WERI-Rb-1 (cell line): ENCODE measurements at places on chromosomes 7 and 10.
A peak's percentile ranks its signal among the peaks of the same experiment; 100 is the strongest.

DNA sequence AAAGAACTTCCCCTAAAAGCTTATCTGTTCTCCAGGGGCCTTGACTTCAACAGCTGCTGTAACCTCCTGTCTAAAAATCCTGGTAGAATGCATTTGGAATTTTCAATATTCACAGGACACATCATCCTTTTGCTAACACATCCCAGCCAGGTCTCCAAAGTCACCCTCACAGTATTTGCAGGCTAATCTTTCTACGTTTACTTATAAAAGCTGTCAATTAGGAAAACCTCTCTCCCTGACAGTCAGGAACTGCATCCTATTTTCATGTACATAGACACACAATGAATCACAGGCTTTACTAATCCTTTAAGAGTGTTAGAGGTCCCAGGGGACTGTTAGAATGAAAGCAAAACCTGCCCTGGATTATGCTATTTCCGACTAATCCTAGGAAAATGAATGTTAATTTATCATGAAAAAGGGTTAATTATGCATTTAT is 102.2 kb downstream of the GFRA1 start:
- DNase-seq: peak; percentile 39

- peak; percentile 67 for DNase-seq
These were observed 76.1 kb upstream of the CPXM2 start for GRCh38 chr10:123967626-123968243.

DNA sequence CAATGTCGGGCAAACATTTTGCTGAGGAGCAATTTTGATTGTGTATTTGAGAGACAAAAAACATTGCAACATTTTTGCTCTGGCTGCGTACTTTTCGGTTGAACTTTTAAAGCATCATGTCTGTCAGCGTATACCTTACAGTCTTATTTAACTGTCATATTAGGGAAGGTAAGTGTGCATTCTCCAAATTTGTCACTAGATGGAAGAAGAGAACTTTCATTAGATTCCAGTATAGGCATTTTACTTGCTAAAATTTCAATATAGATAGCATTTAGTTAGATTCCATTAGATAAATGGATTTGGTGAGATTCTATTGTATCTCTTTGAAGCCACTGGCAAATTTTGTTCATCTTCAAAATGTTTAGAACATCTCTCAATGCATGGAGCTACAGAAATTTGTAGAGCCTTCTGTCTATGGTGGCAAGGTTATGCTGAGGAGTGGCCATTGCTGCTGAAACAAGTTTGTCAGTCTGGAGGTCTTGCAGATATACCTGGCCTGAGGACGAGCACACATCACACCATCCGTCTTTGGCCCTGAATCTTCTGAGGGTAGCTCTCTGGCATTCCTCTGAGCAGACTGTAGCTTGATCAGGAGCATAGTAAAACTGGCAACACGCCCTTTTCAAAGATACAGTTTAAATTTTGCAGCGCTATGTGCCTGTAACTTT is 437.5 kb upstream of the MBL2 start:
- no peak for DNase-seq

GRCh38 chr7:23918856-23919255 is 208.8 kb downstream of the STK31 start:
- DNase-seq: no peak

DNA sequence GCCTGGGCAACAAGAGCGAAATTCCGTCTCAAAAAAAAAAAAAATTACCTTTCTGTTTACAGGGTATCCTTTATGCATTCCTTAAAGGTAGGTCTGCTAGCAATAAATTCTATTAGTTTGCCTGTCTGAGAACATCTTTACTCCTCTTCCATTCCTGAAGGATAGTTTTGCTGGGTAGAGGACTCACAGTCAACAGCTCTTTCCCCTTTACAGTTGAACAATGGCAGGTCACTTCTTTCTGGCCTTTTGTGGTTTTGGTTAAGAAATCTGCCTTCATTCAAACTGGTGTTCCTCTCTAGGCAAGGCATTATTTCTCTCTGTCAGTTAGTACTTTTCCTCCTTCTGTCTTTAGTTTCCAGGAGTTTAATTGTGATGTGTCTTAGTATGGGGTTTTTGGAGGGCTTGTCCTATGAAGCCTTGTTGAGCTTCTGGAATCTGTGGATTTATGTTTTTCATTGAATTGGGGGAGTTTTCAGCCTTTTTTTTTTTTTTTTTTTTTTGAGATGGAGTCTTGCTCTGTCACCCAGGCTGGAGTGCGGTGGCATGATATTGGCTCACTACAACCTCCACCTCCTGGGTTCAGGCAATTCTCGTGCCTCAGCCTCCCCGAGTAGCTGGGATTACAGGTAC is 4.8 kb upstream of the DNAAF5 start:
- no peak for DNase-seq

GRCh38 chr10:112434988-112435619 is 11.6 kb downstream of the ZDHHC6 start:
- DNase-seq: no peak

GRCh38 chr7:151119902-151120301 is 33.6 kb downstream of the AGAP3 start:
- no peak for DNase-seq

DNA sequence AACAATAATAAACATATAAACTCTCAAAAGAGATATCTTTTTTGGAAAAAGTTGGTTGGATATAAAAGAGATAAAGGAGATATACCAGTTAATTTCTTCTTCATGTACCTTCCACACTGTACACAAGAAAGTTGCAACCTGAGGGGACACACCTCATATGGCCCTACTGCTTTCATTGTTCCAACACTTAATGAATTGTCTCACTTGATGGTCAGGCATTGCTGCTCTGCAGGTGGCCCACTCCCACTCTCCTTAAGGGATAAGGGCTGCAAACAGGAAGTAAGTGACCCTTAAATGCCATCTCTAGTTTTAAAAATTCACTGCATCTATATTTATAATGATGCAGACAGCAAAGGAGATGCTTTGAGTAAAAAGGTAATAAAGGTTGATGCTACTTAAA is 152.3 kb downstream of the BTAF1 start:
- DNase-seq: no peak

DNA sequence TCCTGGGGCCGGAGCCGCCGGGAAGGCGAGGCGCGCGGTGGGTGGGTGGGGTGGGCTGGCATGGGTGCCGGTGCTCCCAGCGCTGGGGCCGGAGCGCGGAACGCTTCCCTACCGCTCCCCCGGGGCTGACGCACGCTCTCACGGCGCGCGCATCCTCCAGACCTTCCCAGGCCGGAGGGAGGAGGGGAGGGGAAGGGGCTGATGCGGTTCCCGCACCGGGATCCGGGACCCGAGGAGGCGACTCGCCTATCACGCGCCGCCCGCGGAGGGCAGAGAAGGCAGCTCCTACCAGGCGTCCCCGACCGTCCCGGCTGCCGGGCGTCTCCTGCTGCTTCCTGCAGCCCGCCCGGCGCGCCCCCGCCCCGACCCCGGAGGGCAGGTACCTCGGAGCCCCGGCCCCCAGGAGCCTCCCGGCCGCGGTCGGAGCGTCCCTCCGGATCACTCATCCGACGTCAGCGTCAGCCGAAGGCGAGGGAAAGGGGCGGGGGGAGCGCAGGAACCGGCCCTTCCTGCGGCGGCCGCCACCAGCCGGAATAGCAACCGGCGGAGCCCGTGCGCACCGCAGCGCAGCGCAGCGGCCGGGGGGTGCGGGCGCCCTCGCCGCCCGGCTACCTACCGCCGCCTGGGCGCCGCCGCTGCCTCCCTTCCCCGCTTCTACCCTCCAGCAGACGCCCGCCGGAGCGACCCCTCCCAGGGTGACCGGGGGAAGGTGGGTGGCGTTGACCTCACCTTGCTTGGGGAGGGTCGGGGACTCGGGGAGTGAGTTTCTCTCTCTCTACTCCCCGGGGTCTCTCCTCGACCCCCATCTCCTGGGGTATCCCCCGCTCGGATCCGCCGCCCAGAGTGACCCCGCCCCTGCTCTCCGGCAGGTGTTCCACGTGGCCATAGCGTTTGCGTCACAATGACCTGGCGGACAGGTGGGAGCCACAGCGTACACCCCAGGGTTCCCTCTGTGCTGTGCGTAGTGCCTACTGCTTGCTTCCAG is at the start of gene ICA1:
TSS of gene ICA1 (minus strand) at position 457 of the 985 bp plus-strand sequence. CDS start 26,241 bp downstream, outside the sequence.
- DNase-seq: peak; percentile 83

DNA sequence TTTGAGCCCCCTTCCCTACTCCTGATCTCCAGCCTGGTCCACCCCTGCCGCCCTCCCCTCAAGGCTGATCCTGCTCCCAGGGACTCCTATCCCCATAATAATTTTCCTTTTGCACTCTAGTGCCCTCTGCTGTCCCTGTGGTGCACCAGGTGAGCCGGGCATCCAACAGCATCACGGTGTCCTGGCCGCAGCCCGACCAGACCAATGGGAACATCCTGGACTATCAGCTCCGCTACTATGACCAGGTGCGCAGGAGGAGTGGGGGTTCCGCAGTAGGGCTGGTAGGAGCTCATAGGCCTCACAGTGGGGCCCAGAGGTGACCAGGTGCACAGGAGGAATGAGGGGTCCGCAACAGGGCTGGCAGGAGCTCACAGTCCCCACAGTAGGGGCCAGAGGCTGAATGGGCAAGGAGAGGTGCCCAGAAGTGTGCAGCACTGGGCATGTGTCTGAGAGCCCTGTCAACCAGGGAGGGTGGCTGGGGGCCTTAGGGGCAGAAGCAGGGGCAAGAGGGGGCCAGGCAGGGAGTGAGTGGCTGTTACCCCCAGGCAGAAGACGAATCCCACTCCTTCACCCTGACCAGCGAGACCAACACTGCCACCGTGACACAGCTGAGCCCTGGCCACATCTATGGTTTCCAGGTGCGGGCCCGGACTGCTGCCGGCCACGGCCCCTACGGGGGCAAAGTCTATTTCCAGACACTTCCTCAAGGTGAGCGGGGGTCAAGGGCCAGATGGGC is 11.7 kb downstream of the EPHB6 start:
- peak; percentile 73 for DNase-seq
